ENCODE measurements at places on chromosomes 5 and 9. TPM values are rescaled to one million over a fixed set of nuclear protein-coding genes. Genes with fewer than 3 reads are reported as not detected.

DNA sequence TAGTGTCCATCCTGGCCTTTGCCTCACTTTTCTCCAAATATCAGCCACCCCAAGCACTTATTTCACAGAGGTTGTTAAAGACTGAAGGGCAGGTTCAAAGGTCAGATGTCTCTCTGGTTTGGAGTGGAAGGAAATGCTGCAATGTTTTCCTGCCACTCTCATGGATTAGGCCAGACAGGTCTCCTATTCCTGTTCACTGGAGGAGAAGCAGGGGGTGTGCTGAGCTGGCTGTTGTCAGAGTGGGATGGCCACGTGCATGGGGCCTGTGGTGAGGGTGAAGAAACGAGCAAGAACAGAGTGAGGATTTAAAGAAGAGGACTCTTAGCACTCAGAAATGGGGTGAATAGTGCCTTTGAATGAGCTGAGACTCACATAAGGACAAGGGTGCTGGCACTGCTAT is 6.7 kb downstream of the TMEM8B start:
- DNase-seq = no peak

ACTL7B gene
- not detected for total RNA-seq

DNA sequence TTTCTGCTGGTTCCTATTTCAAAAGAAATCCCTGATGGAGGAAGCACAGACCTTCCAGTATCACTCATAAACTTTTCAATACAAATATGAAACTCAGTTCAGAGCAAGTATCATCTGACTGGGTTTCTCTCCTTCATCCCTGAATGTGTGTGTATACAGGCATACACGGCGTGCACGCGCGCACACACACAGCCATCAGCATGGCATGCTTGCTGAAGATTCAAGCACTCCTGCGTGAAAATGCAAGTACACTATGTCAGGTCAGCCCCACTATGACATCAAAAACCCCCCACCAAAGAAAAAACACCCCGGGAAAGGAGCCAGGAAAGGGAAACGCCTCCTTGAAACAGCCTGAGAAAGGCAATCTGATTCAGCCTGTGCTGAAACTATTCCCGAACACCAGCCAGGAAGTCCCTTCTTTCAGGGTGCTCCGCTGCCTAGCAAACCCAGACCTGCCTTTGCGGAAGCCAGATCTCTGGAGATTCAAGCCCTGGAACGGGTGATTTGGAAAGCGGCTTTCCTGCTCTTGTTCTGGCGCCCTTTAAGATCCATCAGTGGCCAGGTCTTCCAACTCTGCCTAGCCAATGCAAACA is 831 bp downstream of the KLHL3 start:
- no peak for DNase-seq

DNA sequence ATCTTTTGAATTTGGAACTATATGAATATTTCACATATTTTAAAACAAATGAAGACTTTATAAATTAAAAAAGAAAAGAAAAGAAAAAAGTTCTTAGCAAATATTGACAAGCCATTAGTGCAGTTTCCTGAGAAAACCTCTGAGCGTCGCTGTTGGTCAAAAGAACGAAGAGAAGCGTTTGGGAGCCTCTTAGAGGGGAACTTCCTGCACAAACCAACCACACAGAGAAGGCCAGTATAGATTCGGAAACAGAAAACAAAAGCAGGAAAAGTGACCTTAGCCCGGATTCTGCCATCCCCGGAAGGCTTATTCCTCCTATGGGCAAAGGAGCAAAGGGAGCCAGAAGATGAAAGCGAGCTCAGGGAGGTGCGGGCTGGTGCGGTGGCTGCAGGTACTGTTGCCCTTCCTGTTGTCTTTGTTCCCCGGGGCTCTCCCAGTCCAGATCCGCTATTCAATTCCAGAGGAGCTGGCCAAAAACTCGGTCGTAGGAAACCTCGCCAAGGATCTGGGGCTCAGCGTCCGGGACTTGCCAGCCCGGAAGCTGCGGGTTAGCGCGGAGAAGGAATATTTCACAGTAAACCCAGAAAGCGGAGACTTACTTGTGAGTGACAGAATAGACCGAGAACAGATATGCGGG is at the start of gene PCDHGB2:
Gene PCDHGB2, plus strand, starts transcription at position 205 of the 637 bp plus-strand sequence. Its CDS starts 142 bp downstream, at position 347.
- no peak for DNase-seq

DNA sequence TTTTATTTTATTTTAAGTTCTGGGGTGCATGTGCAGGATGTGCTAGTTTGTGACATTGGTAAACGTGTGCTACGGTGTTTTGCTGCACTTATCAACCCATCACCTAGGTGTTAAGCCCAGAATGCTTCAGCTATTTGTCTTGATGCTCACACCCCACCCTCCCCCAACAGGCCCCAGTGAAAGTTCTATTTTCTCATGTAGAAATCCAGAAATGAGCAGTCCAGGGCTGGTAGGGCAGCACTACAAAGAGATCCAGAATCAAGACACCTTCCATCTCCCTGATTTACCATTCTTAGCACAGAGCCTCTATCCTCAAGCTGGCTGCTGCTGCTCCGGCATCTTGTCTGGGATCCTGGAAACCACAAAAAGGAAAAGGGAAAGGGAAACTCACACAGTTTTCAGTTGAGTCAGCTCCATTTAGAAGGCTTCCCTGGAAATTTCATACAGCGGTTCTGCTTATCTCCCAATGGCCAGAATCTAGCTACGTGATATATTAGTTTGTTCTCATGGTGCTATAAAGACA is 85.4 kb upstream of the SMARCA2 start:
- no peak for DNase-seq

BNIP1 gene
- total RNA-seq = 13.5 TPM

GRCh38 chr9:29285818-29286217 is 1712.5 kb upstream of the C9orf72 start:
- DNase-seq = peak; percentile 15

IL13 gene
- total RNA-seq = not detected

DNA sequence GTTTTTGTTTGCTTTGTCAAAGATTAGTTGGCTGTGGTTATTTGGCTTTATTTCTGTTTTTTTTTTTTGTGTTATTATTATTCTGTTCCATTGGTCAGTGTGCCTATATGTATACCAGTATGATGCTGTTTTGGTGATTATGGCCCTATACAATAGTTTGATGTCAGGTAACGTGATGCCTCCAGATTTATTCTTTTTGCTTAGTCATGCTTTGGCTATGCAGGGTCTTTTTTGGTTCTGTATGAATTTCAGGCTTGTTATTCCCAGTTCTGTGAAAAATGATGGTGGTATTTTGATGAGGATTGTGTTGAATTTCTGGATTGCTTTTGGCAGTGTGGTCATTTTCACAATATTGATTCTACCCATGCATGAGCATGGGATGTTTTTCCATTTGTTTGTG is 312.8 kb downstream of the TAF11L14 start:
- DNase-seq = no peak

SLC6A18 gene
- total RNA-seq = not detected

DNA sequence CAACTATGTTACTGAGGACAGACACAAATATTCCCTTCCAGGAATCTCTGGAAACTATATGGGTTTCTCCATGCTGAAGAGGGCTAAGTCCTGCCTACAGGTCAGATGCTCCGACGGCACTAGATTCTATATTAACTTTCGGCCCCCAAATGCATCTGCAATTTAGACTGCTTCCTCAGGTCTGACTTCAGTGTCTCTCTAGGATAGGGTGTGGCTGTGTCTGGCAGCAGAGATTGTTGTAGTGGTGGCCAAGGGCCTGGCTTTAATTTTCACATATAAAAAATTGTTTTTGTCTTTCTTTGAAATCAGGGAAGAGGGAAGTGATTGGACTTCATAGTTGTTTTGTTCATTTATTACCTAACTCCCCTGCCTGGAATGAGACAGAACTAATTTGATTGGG is 101.8 kb downstream of the PJA2 start:
- no peak for DNase-seq

DNA sequence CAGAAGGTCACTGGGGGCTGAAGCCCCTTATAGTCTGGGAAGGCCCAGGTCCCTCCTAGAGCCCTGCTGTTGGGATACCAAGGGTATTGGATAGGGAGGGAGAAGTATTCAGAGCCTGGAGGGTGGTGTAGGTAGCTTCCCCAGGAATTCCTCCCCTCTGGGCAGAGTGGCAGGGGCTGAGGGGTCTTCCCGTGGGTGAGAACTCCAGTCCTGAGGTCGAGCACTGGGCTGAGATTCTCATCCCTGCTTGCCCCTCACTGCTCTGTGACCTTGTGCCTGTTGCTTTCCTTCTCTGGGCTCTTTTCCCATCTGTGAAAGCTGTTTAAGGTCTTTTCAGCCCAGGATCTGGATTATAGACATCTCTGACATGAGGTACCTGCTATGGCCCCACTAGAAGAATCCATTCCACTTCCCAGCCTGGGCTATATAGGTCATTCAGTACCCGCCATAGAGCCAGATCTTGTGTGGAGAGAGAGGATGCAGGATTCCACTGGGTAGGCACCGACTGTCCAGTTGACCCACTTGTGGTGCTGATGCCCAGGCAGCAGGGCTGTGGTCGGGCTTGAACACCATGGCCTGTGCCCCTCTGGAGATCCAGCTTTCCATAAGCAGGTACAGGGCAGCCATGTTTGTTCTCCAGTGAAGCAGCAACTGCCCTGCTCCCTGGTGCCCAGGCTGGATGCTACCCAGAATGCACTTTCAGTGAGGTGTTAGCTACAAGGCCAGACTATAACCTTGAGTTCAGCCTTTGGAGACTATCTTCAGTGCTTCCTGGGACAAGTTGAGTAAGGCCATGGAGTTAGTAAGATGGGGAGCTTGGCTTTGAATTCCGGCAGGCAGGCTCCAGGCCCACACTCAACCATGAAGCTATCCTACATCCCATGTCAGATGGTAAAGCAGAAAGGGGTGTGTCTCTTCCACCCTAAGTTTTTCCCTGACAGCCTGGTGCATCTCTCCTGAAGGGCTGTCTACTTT is 60.1 kb downstream of the AMBP start:
- peak; percentile 30 for DNase-seq

GRCh38 chr5:107633171-107633901 is 37.4 kb downstream of the EFNA5 start:
- DNase-seq = no peak
